ENCODE measurements at places on chromosomes 3 and 15.

- DNase-seq: no peak
Measured at GRCh38 chr3:178685591-178685906, 149.3 kb downstream of the KCNMB2 start.

DNA sequence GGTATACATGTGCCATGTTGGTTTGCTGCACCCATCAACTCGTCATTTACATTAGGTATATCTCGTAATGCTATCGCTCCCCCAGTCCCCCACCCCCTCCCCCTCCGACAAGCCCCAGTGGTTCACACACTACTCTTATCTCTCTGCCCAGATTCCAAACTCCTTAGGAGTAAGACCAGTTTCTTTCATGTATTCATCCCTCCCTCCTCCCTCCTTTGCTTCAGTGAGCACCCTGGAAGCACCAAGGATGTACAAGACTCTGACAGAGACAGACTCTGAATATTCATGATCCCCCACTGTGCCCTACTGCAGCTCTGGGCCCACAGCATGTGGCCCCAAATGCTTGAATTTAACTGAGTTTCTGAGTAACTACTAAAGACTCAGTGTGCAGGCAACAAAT, 113.8 kb upstream of the RAD18 start:
- no peak for DNase-seq

DNA sequence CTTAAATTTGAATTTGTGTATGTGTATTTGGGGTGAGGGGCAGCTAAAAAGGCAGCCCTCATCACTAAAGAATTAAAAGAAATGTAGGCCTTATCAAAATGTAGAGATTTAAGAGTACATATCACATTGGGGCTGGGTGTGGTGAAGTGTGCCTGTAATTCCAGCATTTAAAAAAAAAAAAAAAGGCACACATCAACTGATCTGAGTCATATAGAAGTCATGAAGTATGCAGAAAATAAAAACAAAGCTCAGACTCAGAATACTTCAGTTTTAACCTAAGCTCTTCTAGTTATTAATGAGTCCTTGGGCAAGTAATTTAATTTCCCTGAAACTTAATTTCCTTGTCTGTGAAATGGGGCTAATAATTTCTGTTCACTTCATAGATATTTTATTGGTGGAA, 31.6 kb downstream of the SLC24A1 start:
- DNase-seq: no peak

DNA sequence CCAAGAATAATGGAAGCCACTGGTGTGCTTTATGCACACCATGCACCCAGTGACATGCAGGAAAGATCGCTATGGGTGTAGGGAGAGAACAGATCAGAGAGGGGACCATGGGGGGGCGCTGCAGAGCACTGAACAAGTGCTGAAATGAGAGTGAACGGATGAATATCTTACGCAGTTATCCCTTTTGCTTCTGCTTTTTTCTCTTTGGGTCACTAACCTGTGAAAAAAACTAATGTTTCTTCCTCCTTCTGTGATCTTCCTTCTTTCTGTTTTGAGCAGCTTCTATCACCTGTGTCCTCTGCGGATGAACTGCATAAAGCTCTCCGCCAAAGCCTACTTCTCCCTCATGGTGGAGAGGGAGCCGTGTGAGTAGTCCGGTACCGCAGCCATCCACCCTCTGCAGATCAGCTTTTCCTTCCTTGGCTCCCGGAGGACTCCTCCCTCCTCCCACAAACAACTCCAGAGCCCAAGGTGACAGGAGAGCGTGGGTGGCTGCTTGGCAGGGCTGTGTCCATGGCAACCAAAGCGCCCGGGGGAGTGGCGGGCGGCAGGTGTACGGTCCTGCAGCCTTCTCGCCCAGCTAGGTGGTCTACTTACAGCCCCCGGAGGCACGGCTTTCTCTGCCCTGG, 106.2 kb downstream of the DGKG start:
- DNase-seq: no peak

DNA sequence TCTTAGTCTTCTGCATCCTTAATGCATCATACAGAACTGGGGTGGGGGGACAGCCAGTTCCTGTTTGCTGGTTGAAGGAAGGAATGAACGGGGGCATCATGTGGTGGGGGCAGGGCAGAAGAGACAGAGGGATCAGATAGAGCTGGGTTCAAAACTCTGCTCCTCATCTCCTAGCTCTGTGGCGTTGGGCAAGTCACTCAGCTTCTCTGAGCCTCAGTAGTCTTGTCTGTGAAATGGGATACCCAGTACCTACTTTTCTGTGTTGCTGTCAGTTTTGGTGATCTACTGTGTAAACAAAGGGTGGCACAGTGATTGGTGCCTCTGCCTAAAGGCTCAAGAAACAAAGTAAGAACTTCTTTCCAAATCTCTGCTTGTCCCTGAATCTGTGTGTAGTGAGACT, 36.3 kb downstream of the RHCG start:
- no peak for DNase-seq

- no peak for DNase-seq
Measured at GRCh38 chr3:184757022-184757651, 45.3 kb upstream of the MAGEF1 start.

DNA sequence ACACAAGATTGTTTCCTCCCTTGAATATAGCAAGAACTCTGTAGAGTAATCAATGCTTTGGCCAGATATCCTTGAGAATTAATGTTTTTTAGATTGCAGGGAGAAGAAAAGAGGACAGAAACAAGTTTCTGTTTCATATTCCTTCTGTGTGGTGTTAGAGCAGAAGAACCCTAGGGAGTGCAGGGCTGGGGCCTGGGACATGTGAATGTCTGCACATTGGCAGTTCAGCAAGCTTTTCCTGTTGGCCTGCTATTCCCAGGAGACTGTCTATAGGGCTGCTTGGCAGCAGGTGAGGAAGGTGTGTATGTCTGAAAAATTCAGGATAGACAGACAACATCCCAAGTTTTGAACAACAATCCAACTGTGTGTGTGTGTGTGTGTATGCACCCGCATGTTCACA, 13.6 kb upstream of the CNBP start:
- no peak for DNase-seq

DNA sequence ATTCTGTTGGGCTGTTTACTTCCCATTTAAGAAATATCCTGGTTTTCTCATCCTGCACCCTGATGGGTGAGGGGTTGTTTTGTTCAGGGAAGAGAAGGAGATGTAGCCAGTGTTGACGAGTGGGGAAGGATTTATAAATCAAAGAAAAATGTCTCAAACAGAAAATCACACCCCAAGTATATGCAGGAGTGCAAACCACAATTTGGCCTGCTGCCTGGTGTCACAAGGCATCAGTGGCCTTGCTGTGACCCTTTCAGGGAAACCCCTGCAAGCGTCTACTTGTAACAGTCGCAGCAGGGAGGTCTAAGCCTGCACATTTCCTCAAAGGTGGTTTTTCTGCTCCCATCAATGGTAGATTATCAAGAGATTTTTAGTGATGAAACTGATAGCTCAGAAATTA, 132.6 kb upstream of the LRRN1 start:
- no peak for DNase-seq

- DNase-seq: no peak
Measured at GRCh38 chr3:132283440-132283839, 33.8 kb upstream of the ACP3 start.

GRCh38 chr3:32569540-32570420, 878 bp downstream of the DYNC1LI1 start:
- DNase-seq: peak; percentile 29

- DNase-seq: no peak
Measured at GRCh38 chr3:82942041-82942440, 1180.6 kb upstream of the GBE1 start.

- no peak for DNase-seq
Measured at GRCh38 chr3:52877085-52877484, 20.3 kb downstream of the STIMATE start.

- DNase-seq: no peak
Measured at GRCh38 chr15:40310001-40310959, 2.5 kb upstream of the PLCB2 start.

GRCh38 chr15:49530092-49530491, 90.5 kb downstream of the FAM227B start:
- no peak for DNase-seq

DNA sequence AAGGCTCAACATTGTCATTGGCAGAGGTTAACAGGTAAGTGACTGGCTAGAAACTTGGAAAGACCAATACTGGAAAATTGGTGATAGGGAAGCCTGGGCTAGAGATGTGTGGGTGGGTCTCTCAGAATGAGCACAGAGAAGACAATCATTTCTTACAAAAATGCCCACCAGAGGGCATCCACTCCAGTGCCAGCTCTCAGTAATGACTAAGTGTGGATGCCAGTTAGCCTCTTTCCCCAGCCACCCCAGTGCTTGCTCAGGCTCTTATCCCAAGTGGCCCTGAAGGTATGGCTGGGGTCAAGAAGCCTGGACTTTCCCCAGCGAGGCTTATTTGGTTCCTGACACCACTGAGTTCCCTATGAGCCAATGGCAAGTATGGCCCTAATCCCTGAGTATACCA, 115.9 kb upstream of the ST8SIA2 start:
- no peak for DNase-seq

- DNase-seq: peak; percentile 8
Measured at GRCh38 chr3:60048447-60048848, 998.6 kb upstream of the CFAP20DC start.

DNA sequence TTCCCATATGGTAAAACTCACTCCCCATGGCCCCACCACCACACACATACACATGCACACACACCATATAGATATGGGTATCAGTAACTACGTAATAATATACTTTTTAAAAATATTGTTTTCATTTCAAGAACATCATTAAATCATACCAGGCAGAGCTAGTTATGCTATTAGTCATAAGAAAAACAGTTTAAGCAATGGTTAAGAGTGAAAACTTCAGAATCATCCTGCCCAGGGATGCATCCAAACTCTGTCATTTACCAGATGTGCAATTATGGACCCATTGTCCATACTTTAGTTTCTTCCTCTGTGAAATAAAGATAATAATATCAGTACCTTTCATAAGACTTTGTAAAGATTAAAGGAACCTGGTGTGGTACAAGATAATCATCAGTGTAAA, 608.3 kb downstream of the RBMS3 start:
- no peak for DNase-seq

GRCh38 chr3:84077479-84077878, 881.3 kb upstream of the CADM2 start:
- no peak for DNase-seq

DNA sequence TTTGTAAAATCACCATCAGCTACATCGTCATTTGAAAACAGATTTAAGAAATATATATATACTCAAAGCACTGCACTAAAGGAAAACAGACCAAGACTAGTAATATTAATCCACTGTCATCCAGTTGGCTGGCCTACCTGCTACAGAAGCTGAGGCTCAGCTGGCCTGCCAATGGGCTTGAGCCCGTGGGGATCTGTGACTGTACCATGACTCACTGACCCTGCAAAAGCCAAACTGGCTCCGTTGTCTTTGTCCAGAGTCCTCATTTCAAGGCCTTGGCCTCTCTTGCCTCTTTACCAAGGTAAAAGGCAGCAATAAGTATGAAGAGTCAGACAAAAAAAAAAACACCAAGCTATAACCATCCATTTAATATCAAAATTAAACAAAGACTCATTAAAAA, 463.5 kb upstream of the RASGRP1 start:
- no peak for DNase-seq

- no peak for DNase-seq
Measured at GRCh38 chr3:192947421-192947820, 29.8 kb upstream of the MB21D2 start.

DNA sequence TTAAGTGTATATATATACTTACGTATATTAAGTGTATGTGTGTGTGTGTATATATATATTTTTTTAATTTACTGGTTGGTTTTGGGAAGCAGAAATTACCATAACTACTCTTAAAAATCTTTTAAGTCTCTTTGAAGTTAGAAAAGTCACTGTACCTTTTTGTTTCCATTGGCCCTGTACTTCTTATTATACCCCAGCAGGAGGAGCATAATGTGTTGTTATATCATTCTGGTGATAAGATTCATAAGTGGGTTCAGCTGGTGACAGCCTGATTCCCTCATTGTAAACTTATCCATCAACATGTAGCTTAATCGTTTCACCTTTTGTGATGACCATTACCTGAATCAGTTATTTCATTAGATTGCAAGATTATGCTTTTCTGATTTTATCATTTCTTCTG, 30.8 kb downstream of the MLH1 start:
- no peak for DNase-seq

GRCh38 chr15:28888900-28889299, 3.1 kb downstream of the APBA2 start:
- DNase-seq: no peak

GRCh38 chr3:39013921-39014509, 37.7 kb downstream of the SCN11A start:
- DNase-seq: no peak

- no peak for DNase-seq
Measured at GRCh38 chr15:32723171-32723948, 5.6 kb downstream of the GREM1 start.

DNA sequence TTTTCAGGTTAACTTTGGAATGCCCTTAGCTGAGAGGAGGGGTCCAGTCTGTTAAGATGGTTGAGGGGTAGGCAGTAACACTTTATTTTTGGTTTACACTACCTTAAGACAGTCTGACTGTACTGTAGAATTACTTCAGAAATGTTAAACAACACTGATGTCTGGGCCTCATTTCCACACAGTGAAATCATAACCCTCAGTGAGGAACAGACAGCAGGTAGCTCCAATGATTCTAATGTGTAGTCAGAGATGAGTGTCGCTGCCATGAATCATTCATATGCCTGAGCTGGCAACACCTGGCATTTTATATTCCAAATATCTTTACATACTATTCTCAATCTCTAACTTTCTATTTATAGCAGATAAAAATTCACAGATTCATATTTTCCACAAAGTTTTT, 37.3 kb upstream of the POU1F1 start:
- no peak for DNase-seq

DNA sequence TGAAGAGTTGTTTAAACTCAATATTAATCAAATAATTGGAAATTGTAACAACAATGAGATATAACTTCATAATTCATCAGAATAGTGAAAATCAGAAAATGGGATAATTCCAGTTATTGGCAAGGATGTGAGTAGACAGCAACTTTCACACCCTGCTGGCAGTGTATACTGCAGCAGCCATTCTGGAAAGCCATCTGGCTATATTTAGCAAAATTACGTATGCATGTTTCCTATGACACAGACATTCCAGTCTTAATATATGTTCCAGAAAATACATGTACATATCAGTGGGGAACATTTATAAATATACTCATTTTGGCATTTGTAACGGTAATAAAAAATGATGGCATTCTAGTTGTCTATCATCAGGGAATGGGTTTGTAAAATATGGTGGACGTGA, 564.1 kb downstream of the GBE1 start:
- no peak for DNase-seq

GRCh38 chr3:61683549-61684236, 122.3 kb downstream of the PTPRG start:
- DNase-seq: no peak

- no peak for DNase-seq
Measured at GRCh38 chr3:78277220-78277619, 1237.3 kb downstream of the ROBO2 start.

- no peak for DNase-seq
Measured at GRCh38 chr3:149808209-149808829, 4.7 kb upstream of the RNF13 start.

- no peak for DNase-seq
Measured at GRCh38 chr3:157070678-157070999, 89.3 kb downstream of the CCNL1 start.

- DNase-seq: no peak
Measured at GRCh38 chr3:107919239-107919638, 171.6 kb downstream of the CD47 start.

Measured in T-helper 22 cell (primary cell).